ENCODE measurements at places on chromosomes 3 and 15.

DNA sequence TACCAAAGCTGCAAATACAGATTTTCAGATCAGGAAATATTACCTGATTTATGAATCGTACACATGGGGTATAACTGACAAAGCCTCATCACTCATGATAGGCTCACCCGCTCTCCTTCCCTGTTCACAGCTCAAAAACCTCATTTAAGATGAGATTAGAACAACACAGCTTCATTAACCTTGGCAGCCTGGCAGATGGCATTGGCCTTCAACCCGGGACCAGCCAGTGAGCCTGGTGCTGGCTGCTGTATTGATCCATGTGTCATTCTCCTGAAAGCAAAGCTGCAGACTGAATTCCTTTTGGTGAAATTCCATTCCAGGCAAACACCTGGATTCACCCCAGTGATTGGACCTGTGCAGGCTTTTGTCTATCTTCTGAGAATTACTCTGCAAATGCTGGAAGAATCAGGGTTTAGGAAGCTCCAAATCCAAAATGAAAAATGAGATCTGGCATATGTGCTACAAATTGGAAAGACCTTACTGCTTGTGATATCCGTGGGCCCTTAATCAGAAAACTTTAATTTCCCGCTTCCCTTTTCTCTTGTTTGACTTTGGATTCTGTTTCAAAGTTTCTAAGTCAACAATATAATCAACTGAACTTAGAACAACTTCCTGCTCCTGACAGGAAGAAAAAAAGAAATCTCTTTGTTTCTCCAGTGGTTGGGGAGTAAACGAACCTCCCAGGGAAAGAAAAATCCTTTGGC lies 189.1 kb upstream of the KBTBD8 start:
- no peak for DNase-seq

DNA sequence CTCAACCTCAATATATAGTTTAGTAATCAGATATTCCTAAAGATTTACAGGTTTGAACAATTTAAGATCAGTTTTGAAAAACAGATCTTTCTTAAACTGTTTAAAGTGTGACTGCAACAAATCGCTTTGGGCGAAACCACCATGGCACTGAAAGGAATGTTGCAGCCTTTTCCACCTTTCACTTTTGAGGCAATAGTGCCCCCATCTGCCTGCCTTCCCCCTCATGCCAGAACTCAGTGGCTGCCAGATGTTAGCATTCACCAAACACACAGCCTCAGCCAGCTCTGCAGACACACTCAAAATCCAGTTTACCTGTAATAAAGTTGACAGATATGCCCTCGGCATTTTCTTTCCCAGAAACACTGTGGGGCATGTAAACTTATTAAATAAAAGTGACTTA lies 3.3 kb downstream of the LYSMD4 start:
- no peak for DNase-seq

GRCh38 chr3:111915905-111916304 lies 56.8 kb downstream of the PHLDB2 start:
- no peak for DNase-seq

- no peak for DNase-seq
Measured at GRCh38 chr15:101108461-101108775, 143.4 kb downstream of the CHSY1 start.

GRCh38 chr3:69385723-69386555 lies at the start of gene FRMD4B:
FRMD4B (minus strand) TSS chr3:69386088; CDS start chr3:69385989, 99 bp downstream.
- no peak for DNase-seq

- DNase-seq: no peak
Measured at GRCh38 chr15:52428297-52428696, 100.4 kb downstream of the MYO5A start.

DNA sequence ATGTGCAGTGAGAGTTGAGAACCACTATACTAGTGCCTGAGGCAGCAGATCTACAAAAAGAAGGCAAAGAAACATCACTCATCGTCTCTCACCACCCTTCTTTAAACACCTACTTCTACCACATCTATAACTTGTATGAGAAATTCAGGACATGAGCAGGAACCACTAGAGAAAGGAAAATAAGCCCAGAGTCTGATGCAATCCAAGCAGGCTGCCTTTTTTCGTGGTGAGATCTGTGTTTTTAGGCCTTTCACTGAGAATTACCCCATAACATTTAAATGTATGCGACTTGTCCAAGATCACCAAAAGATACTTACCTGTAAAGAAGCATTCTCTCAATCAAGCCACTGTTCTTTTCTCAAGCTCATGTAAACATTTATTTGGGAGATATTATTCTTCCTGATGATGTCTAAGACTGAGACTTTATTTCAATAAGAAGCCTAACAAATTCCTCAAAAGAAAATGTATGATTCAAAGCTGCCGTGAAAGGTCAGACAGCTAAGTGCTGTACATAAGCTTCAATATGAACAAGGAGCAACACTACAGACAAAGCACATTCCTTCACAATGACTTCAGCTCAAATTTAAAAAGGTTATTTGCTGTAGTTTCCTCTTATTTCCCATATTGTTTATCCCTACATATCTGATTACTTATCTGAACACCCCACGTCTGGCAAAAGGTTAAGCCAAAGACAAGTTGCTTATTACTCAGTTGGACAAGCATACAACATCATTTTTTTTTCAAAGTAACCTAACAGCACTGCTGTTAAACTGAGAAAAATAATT lies 16.5 kb downstream of the SPICE1 start:
- no peak for DNase-seq

DNA sequence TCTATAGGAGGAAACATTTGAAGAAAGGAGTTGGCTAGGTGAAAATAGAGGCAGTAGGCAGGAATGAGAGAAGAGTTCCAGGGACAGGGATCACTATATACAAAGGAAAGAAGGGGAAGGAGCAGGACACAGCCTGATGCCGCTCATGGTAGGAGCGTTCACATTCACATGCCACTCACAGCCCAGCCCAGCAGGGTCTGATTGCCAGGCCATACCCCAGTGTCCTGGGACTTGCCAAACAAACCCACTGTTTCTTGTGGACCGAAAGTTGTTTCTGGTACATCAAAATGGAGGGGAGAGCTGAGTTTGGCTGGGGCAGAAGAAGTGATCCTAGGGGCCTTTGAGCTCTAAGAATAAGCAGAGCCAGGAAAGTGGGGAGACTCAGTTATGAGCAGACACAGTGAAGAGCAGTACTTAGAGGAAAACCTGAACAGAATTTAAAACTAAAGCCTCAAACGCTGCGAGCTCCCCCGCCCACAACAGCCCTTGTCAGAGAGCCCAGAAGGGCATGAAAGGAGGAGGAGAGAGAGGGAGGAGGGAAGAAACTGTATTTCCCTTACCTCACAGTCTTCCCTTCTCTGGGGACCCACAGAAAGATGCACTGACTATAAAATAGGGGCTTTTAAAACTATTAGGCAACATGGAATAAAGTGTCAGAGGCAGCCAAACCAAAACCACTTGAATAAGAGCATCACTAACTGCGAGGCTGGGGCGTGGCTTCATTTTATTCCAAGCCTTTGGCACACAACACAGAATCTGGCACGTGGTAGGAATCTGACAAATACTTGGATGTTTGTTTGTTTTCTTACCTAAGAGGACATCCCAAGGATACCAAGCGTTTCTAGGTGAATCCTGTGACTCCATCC lies 129.0 kb downstream of the RPL22L1 start:
- no peak for DNase-seq

DNA sequence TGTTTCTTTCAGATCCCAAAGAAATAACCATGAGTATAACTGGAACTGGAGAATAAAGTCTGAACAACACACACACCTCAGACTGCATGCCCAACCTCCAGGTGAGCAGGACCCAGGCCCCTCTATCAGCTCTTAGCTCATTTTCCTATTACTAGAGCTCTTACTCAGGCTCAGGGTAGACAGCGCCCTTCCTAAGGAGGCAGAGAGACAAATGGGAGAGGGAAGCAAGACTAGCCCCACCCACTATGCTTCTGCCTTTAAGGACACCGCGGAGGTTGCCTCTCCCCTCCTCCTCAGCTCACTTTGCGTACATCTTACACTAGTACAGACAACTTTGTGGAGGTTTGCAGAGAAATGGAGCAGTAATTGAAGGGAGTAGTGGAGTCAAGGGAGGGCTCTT lies 44.0 kb upstream of the GLCE start:
- no peak for DNase-seq

DNA sequence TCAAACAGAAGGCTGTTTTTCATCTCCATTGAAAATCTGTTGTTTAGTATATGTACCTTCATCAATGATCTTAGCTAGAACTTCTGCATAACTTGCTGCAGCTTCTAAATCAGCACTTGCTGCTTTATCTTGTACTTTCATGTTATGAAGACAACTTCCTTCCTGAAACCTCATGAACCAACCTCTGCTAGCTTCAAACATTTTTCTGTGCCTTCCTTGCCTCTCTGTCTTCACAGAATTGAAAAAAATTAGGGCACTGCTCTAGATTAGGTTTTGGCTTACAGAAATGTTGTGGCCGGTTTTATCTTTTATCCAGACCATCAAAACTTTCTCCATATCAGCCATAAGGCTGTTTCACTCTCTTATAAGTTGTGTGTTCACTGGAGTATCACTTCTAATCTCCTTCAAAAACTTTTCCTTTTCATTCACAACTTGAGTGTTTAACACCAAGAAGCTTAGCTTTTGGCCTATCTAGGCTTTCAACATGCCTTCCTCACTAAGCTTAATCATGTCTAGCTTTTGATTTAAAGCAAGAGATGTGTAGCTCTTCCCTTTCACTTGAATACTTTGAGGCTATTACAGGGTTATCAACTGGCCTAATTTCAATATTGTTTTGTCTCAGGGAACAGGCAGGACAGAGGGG lies 78.6 kb downstream of the IGSF11 start:
- no peak for DNase-seq

DNA sequence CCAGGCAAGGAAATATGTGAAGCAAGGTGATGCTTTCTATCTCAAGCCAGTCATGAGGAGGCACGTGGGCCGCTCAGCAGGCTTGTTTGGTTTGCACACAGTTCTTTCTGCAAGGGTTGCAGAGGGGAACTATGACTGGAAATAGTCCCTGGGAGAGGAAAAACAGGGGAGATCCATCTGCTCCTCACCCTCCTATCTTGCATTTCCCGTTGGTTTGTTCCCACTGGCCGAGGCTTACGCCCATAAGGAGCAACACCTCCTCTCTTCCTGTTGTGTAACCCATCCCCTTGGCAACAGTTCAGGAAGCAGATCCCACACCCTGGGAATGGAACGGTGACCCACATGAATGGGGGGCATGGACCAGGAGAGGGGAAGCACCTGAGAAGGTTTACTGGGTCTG lies 72.1 kb upstream of the MAGI1 start:
- DNase-seq: no peak

DNA sequence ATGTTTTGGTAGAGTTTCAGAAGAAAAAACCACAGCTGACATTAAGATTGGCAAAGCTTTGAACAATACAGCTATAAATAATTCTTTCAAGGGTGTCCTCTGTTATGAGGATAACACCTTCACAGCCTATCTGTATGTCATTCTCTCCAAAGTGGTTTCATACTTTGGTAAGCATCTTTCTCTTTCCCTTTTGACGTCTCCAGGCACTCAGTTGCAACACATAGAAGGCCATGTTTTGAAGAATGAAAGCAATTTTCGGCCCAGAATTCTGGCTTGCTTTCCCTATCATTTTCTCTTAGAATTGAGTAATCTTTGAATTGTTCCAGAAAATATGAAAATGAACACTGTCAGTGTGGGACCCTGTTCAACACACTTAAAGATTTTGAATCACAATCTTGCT lies 200.0 kb upstream of the CBLB start:
- DNase-seq: no peak

DNA sequence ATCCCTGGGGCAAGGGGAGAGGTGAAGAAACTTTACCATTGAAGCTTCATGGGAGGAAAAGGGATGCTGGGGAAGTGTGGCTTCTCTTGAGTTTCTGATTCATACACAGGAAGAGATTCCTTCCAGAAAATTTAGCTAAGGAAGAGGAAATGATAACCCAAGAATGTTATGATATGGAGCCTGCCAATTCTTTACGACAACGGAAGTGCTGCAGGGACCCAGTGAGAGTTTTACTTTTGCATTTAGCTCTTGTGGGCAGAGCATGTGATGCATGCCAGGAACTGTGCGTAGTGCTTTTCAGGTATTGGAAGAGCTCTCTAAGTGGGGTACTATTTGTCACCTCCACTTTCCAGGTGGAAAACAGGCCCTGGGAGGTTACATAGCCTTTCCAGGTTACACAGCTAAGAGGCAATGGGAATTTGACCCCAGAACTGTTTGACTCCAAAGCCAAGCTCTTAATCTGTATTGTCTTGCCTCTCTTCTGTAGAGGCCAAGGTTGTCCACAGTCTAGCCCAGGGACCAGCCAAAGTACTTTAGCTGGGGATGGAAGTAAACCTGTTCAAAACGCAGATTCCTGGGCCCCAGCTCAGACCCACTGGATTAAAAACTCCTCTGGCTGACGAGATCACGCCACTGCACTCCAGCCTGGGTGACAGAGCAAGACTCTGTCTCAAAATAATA lies 23.0 kb downstream of the CMTM7 start:
- DNase-seq: no peak

GRCh38 chr3:10992943-10993728 lies 588 bp downstream of the SLC6A1 start:
- no peak for DNase-seq

DNA sequence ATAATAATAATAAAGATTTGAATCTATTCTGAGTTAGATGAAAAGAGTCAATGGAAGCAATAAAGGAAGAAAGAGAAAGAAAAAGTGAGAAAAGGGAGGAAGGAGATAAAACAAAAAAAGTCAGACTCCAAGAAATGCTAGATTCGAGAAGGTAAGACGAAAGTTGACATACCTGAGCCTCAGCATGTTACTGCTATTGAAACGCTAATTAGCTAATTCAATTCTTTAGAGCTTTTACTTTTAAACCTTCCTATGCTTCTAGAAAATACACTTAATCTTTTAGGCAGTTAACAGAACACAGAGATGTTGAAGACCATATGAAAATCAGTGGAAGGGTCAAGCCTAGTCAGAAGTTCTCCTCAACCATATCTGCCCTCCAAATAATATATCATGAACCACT lies 337.2 kb upstream of the ROBO2 start:
- no peak for DNase-seq

- DNase-seq: no peak
Measured at GRCh38 chr3:132637590-132637989, 22.0 kb downstream of the ACAD11 start.

DNA sequence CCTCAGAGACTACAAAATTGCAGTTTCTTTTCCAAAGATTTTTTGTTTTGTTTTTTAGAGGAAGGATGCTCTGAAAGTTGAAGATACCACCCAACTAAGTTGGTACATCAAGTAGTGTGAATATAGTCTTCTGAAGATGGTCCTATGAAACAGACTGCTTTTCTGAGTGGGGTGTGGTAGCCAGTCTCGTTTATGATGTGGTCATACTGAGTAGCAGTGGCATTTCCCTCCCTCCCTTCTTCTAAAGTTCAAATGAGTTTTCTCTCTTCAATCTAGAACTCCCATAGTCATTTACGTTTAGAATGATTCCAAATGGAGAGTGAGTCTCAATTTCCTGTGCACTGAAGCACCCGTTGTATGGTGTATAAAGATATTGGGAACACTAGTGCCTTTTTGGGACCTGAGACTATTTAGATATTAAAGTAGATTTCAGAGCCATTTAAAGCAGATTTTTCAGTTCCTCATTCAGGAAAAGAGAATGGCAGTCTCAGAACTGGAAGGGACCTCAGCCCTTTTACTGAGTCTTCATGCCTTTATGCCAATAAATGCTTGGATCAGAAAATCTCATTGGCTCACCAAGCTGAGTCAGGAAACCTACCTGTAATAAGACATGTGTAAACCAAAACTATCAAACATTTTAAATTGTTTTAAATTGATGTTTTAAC lies 200.4 kb downstream of the CDIN1 start:
- no peak for DNase-seq

All from T-helper 9 cell (primary cell).